ENCODE measurements at places on chromosomes 3 and 15.
A peak's percentile ranks its signal among the peaks of the same experiment; 100 is the strongest.

- peak; percentile 56 for DNase-seq
These were observed 3.1 kb downstream of the GP5 start for GRCh38 chr3:194395778-194396538.

GRCh38 chr15:57329582-57330367 lies 46.5 kb upstream of the CGNL1 start:
- no peak for DNase-seq

GRCh38 chr3:84830476-84830875 lies 128.3 kb upstream of the CADM2 start:
- no peak for DNase-seq

- DNase-seq: no peak
These were observed 6.6 kb downstream of the CBLB start for GRCh38 chr3:105862217-105862616.

GRCh38 chr3:105235221-105235620 lies 131.5 kb upstream of the ALCAM start:
- no peak for DNase-seq

DNA sequence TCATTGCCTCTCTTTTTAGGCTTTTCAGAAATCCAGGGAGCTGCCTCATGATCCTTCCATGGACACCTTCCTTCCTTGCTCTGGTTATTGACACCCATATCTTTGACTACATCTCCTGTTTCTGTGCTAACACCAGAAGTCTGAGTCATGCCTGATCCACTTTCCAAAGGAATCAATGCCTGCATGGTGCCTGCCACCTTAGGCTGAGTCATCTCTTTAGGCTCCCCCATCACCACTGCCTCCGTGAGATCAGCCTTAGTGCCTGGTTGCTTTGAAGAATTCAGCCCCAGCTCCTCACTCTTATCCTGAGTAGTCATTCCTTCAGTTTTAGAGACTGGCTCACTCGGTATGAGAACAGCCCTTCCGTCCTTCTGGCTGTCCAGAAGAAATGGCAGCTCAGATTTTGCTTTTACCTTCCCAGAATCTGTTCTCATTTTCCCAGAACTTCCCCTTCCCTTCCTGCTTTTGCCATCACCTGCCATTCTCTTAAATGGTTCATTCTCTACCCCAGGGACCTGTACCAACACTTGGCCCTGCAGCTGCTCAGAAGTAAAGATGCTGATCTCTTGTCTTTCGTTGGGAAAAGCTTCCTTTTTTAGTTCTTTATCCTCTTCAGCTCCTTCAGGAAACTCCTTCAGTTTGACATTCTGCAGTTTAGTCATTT lies 105.3 kb downstream of the MAP4 start:
- DNase-seq: no peak

- no peak for DNase-seq
These were observed 8.9 kb downstream of the CMTM6 start for GRCh38 chr3:32493437-32494414.

GRCh38 chr3:16828815-16829214 lies 55.9 kb upstream of the PLCL2 start:
- peak; percentile 44 for DNase-seq

- no peak for DNase-seq
These were observed 54.4 kb upstream of the HEG1 start for GRCh38 chr3:125110016-125110875.

DNA sequence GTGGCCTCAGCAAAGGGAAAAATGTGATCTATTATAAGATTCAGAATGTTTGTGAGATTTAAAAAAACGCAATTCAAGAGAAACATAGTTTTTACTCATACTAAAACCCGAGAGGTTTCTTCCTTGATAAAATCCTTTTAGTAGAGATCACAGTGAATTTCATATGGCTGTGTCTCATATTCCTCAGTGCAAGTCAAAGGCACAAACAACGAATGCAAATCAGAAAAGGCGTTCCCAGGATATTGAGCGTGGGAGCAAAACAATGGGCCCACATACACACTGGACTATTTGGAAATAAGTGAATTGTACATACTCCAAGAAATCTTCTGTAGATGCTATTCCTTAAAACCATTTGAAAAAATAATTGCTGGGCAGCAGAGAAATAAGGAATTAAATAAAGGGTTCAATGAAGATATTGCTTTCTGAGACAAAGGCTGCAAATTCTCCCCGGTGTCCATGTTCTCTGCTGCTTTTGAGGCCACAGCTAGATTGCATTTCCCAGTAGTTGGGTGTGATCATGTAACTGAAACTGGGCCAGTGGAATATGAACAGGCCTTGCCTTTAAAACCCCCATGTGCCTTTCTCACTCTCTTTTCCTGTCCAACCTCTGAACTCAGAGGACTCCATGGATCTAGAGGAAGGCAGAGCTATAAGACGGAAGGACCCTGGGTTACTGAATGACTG lies 144.6 kb upstream of the TBL1XR1 start:
- DNase-seq: no peak

- no peak for DNase-seq
These were observed 97.4 kb downstream of the STAC start for GRCh38 chr3:36477655-36478054.

DNA sequence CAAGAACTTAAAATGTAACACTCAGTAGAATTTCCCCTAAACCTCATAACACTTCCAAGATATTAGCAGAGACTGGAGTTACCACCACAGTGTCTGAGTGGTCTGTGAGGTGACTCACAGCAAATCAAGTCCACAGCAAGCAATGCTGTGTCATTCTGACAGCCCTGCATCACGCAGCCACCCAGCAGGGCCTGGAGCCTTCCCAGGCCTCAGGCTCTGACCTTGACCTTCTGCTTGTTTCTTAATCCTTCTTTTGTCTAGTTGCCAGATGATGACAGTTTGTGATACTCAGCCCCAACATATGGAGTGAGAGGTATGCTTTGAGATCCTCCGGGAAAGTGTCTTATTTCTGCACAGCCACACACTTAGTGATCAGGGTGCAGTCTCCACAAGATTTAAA lies 82.5 kb downstream of the TOP2B start:
- DNase-seq: no peak

DNA sequence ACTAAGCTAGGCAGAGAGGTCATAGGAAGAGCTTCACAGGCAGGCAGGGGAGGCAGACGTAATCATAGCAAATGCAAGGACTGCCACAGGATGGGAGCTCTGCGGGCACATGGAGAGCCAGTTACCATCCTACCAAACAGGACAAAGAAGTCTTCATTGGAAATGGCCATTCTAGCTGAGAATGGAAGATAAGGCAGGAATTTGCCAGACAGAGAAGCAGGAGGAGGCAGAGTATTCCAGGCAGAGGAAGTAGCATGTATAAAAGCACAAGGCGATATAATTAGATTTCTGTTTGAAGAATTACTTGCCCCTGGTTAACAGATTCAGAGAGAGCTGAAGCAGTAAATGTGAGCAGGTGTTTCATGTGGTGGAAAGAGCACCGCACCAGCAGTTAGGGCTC lies 3.5 kb upstream of the SEMA5B start:
- DNase-seq: no peak

DNA sequence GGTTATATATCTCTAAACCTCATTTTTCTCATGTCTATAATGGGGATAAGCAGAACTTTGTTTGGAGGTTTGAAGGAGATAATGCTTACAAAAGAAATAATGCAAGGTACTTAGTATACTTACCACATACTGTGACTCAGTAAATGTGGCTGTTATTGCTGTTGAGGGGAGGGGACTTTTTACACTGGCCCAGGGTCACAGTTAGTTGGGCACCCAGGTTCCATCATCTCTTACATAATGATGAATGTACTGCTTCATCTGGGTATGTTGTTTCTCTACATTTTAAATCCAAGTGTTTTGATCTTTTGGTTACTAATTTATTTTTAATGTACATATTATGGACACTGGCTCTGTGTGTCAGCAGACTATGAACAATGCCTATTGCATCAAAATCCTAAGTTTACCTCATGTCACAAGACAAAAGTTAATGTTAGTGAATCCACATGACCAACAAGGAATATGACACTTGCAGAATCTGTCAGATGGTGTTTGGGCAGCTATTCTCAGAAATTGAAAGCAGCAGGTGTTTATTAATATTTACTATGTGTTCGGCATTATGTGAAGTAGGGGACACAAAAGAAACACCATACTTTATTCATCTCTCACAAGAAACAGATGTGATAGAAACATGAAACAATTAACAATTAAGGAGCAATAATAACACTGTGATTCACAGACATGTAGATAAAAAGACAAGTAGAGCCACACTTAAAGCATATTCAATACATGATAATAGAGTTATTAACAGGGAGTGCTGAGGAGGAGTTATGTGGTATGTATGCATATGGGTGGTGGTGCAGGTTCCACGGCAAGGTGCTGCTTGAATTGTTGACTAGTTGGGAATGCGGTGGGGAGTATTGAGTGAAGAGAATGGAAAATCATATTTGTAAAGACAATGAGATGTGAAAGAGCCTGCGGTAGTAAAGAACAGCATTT lies 109.7 kb downstream of the GALK2 start:
- no peak for DNase-seq

DNA sequence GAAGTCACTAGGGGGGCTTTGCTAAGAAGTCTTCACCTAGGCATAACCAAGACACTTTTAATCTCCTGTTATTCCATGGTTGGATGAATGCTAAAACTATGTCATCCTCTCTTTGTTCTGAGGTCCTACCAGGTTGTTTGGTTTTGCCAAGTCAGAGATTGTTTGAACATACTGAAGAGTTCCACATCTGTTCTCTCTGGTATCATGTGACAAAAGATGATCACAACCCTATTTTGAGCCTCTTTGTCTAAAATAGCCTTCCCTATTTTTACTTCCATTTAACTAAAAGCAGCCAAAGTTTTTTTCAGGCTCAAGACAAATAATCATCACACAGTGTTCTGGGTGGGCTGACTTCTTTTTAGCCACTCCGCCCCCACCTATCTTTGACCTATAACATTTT lies 218.4 kb upstream of the LMCD1 start:
- no peak for DNase-seq

GRCh38 chr3:38368238-38368637 lies 21.7 kb downstream of the XYLB start:
- DNase-seq: no peak

DNA sequence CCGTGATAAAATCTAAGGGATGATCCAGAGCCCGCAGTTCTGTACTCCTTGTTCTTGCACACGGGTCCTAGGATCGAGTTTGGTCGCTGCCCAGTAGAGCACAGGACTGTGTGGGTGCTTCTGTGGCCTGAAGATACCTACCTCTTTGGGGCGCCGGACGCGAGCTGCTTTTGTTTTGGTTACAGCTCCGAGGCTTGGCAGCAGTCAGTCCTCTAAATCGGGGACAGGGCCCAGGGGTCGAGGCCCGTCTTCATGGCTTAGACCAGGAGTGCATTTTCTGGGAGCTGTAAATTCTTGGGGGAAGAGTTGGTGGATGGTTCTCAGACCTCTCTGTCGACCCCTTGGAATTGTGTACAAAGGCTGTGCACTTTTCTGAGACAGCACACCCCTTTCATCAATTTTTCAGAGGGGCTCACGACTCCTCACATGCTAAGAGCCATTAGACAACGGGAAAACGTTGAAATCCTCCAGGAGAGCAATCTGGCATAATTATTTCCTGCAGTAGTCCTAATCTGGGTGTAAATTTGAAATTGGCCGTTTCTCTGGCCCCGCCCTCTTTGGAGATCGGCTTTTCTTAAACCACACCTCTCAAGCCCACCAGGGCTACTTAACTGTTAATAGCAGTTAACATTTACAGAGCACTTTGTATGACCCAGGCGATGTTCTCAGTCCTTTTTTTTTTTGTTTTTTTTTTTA lies 928 bp downstream of the CEP97 start:
- peak; percentile 34 for DNase-seq

- DNase-seq: no peak
These were observed 154.7 kb downstream of the USP13 start for GRCh38 chr3:179807588-179807987.

DNA sequence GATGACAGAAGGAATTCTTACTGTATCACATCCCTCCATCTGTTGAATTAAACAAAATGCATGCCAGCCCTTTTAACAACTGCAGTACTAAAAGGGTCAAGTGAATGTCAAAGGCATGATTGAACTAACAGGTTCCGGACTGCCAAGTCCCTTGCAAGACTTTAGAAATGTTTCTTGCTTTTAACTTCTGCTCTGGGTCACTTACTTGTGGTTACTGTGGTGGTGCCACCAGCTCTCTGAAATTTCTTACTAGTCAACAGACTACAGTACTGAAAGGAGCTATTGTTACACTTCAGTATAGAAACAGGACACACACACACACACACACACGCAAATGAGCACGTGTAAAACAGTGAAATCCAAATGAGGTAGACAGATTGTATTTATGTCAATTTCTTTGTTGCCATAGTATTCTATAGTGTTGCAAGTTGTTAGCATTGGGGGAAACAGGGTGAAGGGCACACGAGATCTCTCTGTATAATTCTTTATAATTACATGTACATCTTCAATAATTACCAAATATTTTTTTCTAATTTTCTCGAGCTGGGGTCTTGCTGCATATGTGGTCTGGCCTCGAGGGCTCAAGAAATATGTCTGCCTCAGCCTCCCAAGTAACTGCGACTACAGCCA lies 79.9 kb upstream of the SLC25A26 start:
- no peak for DNase-seq

- DNase-seq: no peak
These were observed 178.0 kb downstream of the NSMCE3 start for GRCh38 chr15:29091666-29092065.

DNA sequence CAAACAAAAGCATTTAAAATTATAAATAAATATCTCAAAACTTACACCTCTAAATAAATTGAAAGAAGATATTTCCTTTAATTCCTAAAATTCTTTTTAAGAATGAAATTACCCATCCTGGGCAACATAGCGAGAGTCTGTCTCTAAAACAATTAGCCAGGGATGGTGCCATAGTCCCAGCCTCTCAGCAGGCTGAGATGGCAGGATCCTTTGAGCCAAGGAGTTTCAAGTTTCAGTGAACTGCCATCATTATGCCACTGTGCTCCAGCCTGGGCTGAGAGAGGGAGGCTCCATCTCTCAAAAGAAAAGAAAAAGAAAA lies 25.4 kb downstream of the AADAC start:
- DNase-seq: no peak

- no peak for DNase-seq
These were observed 130.3 kb downstream of the THSD4 start for GRCh38 chr15:71245588-71245987.

DNA sequence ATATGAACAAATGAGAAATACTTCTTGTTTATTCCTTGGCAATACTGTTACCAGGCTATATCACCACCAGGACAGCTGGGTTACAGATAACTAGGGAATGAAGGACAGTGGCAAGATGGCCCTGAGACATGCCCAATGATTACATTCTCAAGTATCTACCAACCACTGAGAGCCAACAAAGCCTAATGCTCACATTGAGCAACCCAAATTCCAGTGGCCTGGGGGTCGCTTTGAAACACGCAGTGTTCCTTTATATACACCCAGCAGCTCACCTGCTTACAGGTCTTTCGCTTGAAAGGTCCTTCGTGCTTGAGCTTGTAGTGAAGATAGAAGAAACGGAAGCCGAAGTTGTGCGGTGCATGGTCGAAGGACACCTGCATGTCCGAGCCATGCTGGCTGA lies 45.1 kb downstream of the SPATA12 start:
- DNase-seq: no peak

- no peak for DNase-seq
These were observed 50.6 kb downstream of the SLC6A6 start for GRCh38 chr3:14452740-14453710.
